ENCODE measurements at places on chromosomes 7 and 10.

DNA sequence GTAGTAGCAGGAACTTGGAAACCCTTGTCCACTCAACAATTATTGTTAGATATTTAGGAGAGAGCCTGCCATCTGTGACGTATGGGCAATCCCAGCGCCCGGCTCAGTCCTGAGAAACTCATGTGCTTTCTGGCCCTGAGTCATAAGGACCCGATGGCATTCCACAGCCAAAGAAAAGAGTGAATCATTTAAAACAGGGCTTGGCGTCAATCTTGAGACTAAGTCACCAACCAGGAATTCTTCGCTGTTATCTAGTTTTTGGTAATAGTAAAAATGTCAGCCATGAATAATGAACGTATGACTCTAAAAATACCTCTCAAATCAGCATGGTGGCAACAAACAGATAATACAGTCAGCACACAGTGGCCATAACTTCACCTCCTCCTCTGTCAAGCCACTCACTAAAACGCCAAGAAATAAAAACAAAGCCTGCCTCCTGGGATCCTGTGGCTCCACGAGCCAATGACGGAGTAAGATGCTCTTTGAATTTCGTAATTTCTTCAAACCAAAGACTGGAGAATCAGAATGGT lies 140.8 kb downstream of the ADAM12 start:
- DNase-seq, result peak; percentile 92

DNA sequence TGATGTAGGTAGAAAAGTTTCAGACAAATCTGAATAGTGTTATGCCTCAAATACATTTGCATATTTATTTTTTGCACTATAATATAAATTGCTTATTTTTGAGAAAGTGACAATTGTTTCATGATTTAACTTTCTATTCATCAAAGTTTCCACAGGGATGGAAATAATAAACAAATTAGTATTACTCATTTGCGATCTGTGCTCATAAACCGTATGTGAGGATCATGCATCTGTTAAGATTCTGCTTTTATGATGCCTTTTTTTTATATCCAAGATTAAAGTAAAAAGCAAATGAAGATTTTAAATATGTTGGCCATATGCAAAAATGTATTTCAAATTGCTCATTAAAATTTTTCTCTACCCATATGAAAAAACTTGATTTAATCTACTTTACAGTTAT lies 45.2 kb upstream of the CAV2 start:
- DNase-seq, result no peak

GRCh38 chr10:76265441-76266113 lies 834.2 kb downstream of the LRMDA start:
- DNase-seq, result no peak

GRCh38 chr10:132571650-132572544 lies 34.3 kb downstream of the INPP5A start:
- peak; percentile 75 for DNase-seq

DNA sequence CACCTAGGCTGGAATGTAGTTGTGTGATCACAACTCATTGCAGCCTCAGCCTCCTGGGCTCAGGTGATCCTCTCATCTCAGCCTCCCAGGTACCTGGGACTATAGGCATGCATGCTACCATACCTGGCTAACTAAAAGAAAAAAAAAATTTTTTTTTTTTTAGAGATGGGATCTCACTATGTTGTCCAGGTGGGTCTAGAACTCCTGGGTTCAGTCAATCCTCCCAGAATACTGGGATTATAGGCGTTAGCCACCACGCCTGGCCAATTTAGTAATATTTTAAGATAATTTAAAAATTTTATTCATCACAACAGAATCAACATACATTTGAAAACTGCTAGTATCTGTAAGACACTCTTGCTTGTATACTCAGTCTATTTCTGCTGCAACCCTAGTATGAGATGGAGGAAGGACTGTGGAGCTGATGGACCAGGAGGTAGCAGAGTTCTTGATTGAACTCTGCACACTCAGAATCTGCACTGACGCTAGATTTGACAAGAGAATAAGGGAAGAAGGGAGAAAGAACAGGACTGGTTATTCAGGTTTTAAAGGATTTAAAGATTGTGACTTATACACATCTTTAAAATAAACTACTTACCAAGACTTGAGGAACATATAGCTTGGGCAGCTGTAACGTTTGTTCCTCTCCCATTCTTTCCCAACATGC lies 57.6 kb downstream of the VCL start:
- DNase-seq, result no peak

GRCh38 chr7:79506481-79506880 lies 53.0 kb upstream of the MAGI2 start:
- DNase-seq, result no peak

- DNase-seq, result peak; percentile 87
Measured at GRCh38 chr10:33330543-33331378, 3.7 kb downstream of the NRP1 start.

DNA sequence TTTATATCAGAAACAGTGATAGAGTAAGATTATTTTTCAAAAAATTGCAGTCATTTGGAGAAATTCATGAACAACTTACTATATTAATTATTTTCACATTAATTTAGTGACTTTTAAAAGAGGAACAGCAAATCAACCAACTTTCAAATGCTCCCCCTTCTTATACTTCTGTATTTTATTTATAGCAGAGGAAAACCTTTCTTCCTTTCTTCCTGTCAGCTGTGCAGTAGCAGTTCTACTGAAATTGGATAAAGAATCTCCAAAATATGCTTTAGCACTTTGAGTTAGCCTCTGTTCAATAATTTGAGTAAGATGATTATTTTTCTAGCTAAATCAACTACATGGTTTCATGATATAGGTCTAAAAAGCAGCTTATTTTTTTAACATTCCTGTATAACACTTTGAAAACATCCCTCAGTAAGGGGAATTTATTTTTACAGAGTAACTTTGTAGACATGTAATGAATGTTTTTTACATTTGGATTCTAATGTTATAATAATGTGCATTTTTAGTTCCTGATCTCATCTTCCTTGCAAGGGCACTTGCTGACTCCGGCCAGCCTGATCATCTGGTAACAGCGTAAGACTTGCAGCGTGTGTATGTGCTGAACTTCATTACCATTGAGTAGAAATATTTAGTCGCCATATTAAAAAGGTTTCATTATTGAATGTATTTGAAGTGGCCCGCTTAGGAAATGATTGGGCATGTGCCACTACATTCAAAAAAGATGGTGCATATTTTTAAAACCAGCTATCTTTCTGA lies 158.3 kb upstream of the HDAC9 start:
- DNase-seq, result no peak

DNA sequence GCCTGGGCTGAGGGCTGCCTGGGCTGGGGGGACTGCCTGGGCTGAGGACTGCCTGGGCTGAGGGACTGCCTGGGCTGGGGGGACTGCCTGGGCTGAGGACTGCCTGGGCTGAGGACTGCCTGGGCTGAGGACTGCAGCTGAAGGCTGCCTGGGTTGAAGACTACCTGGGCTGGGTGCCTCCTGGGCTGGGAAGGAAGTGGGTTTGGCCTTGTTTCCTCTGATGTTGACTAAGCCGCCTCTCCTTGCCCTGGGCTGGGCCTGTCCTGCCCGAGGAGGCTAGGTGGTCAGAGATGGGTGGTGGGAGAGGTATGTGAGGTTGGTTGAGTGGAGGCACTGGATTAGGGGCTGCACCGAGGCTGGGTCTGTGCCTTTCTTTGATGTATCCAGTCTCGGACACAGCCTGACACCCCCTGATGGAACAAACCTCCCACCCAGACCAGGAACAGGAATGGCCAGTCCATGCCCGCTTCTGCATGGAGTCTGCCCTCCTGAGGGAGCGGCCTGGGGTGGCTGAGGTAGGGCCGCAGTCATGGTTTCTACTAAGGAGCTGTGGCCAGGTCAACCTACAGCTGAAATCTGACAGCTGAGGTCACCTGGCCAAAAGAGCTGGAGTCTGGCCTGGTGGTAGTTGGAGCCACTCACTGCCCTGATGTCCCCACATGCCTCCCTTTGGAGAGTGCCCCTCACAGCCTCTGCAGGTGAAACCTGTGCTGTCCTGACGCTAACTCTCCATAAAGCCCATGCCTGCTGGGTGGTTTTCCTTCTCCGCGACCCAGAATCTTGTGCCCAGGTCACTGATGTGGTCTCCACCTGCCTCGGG lies 22.3 kb downstream of the SCART1 start:
- DNase-seq, result no peak

GRCh38 chr10:15293862-15294842 lies 76.9 kb downstream of the FAM171A1 start:
- no peak for DNase-seq

- no peak for DNase-seq
Measured at GRCh38 chr7:19333706-19334105, 188.5 kb upstream of the FERD3L start.

DNA sequence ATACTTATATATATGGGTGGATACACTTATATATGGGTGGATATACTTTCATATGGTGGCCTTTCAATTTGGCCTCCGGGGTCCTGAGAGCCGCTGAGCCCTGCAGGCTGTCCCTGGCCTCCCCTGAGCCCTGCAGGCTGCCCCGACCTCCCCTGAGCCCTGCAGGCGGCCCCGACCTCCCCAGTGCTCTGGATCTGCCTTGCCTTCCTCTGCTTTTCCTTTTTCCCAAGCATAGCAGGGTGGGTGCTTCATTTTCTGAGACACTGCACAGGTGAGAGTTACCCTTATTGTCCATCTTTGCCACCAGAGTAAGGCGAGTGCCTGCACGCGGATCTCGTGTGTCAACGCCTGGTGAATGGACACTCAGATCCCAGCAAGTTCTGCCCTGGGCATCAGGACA lies 106.6 kb downstream of the VIPR2 start:
- no peak for DNase-seq

DNA sequence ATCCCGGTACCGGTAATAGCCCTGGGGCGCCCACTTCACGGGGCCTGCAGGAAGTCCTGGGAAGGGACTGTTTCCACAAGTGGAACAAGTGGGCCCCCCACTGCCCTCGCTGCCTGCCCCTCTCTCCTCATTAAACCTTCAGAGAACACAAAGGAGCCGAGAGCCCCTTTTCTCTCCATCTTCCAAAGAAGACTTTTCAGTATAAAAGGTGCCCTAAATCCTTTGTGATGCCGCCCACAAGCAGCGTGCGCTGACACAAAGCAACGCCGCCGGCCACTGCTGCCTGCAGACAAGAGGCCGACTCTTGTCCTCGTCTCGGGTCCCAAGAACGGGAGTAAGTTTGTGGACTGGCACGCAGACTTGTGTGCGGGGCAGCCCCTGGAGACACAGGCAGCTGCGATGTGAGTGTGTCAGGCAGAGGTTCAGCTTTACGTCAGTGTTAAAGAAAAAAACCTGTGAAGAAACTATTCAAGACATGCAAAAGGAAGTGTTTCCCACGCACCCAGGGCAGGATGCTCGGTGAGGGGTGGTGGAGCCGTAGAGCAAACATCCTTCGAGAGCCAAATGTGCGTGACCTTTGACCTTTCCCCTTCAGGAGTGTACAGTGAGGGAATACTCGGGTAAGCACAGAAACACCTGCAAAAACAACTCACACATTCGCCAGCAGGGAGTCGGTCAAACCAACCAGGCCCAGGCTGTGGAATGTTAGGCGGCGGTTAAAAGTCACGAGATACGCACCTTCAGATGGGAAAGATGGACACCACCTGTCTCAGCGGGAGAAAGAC lies 118.2 kb downstream of the VIPR2 start:
- DNase-seq, result no peak

DNA sequence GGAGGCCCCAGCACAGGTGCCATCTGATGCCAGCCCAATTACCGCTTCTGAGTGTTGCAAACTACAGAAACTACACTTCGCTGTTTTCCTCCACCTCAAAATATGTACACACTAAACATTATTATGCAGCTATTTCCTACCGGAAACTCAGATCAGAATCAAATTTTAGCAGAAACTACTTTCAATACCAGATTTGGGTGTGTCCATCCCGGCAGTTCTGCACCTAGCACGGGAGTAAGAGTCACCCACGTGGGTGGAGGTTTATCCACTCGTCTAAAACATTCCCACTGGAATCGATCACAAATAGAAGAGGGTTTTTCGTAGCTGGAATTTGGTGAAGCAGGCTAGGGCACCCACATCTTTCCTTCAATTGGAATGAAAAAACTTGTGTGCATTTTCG lies 214.4 kb upstream of the PRKCQ start:
- no peak for DNase-seq

GRCh38 chr10:44069573-44069972 lies 315.3 kb downstream of the CXCL12 start:
- no peak for DNase-seq

DNA sequence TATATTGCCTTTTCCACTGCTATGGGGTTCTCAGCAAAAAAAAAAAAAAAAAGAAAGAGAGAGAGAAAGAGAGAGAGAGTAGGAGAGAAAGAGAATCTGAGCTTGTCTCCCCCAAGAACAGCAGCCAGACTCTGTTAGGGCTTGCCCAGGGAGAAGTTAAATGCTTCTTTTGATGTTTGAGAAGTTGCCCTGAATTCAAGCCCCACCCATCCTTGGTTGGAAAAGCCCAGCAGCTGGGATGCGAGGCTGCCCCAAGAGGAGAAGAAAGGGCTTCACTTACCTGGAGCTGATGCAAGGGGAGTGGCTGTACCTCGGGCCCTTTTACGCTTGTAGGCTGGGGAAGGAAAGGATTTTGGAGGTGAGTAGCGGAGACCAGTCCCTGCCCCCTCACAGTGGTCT lies 20.9 kb upstream of the MGMT start:
- DNase-seq, result no peak

GRCh38 chr7:108561047-108561619 lies 8.4 kb downstream of the THAP5 start:
- no peak for DNase-seq

- DNase-seq, result no peak
Measured at GRCh38 chr10:30184397-30185033, 125.1 kb upstream of the JCAD start.

DNA sequence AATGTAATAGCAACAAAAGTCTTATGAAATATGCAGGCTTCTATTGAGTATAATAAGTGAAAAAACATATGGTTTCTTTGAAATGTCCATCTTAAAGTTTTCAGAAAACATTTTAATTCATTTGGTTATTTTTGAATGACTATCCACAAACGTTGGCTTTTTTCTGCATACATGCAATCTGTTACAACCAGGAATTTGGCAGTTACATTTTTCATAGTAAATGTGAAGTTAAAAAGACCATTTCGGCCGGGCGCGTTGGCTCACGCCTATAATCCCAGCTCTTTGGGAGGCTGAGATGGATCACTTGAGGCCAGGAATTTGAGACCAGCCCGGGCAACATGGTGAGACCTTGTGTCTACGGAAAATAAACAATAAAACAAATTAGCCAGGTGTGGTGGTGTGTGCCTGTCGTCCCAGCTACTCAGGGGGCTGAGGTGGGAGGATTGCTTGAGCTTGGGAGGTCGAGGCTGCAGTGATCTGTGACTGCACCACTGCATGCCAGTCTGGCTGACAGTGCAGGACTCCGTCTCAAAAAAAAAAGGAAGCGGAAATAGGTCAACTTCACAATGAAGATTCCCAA lies 73.9 kb upstream of the NMT2 start:
- no peak for DNase-seq

DNA sequence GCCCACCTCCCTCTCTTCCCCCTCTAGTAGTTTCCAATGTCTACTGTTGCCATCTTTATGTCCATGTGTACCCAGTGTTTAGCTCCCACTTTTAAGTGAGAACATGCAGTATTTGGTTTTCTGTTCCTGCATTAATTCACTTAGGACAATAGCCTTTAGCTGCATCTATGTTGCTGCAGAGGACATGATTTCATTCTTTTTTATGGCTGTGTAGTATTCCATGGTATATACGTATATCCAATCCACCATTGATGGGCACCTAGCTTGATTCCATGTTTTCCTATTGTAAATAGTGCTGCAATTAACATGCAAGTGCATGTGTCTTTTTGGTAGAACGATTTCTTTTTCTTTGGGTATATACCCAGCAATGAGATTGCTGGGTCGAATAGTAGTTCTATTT lies 170.4 kb downstream of the NOC3L start:
- DNase-seq, result no peak
